SJSA1 (cell line): ENCODE measurements at places on chromosomes 11 and 22.

- DNase-seq = no peak
Observed at GRCh38 chr11:8715501-8715900, 32.9 kb downstream of the RPL27A start.

DNA sequence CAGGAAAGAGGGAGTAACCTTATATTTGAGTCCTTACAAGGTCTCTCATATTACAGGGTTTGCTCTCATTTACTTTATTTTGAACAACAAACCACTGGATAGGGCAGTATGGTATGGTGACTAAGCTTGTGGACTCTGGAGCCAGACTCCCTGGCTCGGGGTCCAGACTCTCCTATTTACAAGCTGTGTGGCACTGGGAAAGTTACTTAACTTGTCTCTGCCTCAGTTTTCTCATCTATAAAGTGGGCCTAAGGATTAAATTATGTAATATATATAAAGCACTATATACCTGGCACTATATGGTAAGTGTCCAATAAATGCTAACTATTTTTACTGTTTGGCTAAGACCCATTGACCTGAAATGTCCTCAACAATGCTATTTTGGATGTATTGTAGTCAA is 1.7 kb upstream of the DCHS1 start:
- no peak for DNase-seq

DNA sequence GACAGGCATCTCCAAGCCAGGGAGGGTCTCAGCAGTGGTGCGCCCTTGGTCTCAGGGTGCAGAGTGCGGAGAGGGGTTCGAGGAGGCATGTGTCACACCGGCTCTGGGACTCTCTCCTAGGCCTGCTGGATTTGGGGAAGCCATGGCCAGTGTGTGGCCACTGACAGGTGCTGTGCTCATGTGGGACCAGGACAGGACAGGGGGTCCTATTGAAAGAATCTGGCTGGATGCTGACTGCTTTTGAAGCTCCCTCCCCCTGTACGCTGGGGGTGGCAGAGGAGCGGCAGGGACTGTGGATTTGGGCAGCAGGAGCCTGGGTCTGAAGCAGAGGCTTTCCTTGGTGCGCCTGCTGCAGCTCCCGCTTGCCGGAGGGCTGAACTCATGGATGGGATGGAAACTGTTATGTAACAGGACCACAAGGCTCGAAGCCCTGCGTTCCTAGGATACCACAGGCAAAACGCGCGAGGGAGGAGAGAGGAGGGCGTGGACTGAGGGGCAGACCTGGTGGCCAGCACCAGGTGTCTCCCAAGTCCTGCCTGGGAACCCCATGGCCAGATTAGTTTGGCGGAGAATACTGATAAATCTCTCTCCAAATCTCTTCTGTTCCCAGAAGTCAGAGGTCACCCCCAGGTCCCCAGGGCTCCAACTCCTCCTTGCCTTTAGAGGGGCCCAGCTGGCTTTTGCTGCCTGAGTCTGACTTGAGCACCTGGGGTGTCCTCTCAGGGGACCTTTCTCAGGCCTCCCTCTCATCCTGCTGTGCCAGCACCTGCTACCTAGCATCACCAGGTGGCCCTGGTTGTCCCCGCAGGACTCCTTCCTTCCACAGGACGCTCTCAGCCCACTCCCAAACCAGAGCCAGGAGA is 13.8 kb upstream of the TEF start:
- no peak for DNase-seq

GRCh38 chr22:44003405-44004103 is 20.5 kb upstream of the PARVB start:
- DNase-seq = no peak

GRCh38 chr22:35643991-35644390 is 4.3 kb upstream of the APOL6 start:
- DNase-seq = peak; percentile 3
